H9 (cell line): ENCODE measurements at places on chromosomes 4 and X.

- no peak for DNase-seq
Measured at GRCh38 chr4:41287005-41287404, 30.3 kb downstream of the UCHL1 start.

DNA sequence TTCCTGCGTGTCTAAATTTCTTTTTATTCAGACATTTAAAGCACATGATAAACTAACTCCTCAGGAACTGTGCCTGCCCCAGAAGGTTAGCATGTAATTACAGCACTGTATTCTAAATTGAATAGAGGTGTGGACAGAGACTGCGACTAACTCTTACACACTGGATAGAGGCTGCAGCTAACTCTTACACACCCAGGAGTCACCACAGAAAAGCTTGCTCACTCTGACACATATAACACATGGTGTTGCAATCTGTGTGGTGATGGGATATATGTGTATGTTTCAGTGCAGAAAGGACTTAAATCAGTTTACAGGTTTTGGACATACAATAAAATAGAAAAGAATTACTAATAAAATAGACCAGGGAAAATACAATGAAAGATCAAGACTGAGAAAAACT is 41.5 kb downstream of the SMAD1 start:
- no peak for DNase-seq

GRCh38 chr4:150032541-150032940 is 45.7 kb upstream of the DCLK2 start:
- no peak for DNase-seq

DNA sequence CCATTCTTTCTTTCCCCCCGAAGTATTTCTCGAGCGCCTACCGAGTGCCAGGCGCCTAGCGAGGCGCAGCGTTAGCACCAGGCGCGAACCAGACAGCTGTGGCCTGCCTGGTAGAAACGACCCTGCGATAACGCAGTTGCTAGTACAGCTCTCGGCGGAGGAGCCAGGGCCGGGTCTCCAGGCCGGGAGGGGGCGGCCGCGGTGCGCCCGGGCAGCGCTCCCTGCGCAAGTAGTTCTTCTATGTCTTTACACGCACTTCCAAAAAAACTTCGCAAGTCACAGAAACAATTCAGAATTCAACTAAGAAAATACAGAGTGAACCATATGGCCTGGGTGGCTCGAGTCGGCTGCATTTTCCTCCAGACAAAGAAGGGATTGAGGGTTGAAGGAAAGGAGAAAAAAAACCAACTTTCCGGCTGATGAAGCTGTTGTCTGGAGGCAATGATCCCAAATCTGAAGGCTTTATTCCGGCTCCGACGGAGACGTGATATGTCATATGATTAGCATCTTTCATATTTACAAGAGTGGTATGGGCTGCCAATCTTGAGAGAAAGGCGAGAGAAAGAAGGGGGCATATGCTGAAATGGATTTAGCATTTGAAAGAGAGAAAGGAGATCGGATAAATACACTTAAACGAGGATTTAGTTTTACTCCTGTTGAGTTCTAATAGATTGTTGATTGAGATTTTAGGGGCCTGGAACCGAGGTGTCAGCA is 7.2 kb upstream of the NEUROG2 start:
- peak; percentile 85 for DNase-seq

DNA sequence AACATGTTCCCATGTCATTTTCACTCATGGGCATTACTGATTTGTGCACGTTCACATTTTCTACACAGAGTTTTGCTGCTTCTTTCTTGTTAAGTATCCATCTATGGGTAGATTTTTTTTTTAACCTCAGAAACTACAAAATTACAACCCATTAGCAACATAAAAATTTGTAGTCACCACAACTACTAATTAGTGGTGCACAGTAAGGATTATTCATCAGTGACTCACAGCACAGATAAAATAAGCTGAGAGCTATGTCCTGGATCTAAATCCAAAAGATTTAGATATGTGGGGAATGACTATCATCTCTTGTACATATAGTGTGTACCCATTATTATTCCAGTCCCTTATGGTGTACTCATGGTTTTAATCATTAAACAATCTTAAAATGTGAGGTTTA is 19.7 kb upstream of the AMELX start:
- no peak for DNase-seq

DNA sequence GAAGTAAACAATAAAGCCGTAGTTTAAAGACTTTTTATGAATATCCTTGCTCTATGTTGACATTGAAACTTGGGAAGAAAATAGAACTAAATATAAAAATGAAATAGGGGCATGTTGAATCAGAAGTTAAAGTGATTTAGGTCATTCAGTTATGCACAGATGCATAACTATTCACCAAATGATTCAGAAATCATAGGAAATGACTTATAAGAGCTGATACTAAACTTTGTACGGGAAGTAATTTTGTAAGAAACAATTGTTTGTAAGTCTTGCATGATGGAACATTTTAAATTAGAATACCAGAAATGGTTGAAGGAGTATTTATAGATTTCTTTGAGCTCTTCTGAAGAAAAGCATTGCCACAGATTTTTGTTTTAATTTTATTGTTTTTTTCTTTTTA is 246.5 kb downstream of the CPE start:
- no peak for DNase-seq

DNA sequence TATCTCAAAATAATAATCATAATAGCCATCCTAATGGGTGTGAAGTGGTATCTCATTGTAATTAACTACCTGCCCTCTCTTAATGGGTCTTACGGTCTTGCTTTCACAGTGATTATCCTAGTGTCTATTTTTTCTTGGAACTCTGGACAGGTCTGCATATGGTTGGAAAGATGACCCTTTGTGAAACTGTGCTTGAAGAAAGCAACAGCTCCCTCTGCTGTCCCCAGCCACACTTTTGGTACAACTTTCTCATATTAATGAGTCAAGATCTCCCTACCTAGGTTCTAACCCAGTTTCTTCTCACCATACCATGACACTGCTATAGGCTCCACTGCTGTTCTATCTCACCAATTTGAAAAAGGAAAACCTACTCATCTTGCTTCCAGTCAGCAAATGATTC is 2.4 kb downstream of the TFDP3 start:
- DNase-seq, result no peak

DNA sequence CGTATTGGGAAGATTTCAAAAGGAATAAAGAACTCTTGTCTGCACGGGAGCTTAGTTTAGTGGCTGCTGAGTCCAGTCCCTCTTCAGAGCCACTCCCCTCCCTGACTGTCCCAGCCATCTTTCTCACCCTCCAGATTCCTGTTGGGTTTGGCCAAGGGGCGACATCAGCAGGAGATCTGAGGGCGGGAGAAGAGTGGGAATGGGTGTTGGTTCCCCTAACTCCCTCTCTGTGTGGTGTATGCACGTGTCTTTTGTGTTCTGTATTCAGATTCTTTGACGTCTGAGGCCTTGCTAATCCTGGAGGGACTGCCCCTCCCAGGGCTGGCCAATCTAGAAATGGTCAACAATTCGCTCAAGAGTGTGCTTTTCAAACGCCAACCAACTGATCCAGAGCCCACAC is 37.4 kb downstream of the CYTL1 start:
- DNase-seq, result no peak

DNA sequence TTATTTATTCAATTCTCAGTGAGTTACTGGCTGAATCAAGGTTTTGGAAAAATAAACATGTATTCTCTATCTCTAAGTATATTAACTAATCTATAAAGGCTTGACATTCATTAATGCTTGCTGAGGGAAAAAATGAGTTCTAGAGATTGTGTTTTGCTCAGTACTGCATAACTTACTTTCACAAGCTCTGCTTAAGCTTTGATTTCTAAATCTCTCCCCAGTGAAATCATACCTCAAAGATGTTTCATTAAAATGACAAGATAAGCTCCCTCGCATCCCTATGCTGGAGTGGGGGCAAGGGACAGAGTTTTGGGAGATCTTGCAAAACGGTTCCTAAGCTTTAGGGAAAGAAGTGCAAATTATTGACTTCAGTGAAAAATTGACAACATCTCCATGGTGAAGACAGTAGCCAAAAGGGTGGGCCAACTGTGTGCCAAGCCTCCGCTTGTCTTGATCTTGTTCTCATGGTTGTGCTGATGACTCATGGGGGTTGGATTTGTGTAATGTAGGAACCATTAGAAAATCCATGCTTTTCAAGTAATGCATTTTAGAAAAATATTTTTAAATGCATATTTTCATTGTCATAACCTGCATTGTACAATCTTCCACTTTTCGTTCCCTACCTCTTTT is 521.4 kb downstream of the RPA4 start:
- DNase-seq, result no peak

- no peak for DNase-seq
Measured at GRCh38 chrX:5015451-5015850, 1213.2 kb downstream of the NLGN4X start.

GRCh38 chr4:150862829-150863228 is 152.3 kb downstream of the LRBA start:
- no peak for DNase-seq

DNA sequence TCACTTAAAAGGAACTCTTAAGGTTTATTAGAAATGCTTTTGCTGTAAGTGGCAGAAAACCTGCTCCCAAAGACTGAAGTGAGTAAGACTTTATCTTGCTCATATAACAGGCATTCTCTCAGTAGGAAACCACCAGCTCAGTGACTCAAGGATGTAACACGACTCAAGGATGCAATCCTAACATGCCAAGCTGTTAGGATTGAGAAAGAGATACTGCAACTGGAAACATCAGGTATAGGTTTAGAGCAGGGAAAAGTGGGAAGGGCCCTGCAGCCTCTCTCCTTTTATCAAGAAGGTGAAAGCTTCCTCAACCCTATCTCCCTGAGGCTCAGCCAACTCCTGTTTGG is 11.9 kb upstream of the SLC9A7 start:
- no peak for DNase-seq

- DNase-seq, result no peak
Measured at GRCh38 chr4:76499461-76499860, 64.4 kb downstream of the SHROOM3 start.

- DNase-seq, result no peak
Measured at GRCh38 chr4:141912831-141913230, 276.4 kb downstream of the IL15 start.

DNA sequence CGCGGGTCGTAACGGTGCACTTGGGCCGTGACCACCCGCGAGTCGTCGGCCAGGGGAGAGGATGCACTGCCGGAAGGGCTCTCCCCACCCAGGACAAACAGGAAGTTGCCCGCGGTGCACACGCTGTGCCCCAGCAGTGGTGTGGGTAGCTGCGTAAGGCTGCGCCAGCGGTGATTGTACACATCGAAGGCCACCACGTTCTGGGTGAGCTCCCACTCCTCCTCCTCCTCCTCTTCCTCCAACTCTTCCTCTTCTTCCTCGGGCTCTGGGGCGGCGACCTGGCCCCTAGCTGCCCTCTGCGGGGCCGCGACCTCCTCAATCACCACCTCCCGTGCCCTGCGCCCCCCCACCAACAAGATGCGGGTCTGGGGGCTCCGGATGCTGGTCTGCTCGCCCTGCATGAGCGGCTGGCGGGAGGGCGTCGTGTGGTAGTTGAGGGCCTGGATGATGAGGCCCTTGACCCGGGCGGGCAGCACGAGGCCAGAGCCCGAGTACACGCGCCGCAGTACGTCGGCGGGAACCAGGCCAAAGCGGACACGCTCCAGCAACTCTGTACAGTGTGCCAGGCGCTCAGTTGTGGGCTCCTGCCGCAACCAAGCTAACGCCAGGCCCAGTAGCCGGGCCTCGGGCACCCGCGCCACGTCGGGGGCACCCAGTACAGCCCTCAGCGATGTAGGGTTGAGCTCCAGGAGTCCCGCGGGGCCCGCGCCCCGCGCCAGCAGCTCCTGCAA is 1.4 kb downstream of the KLHL34 start:
- no peak for DNase-seq

- DNase-seq, result no peak
Measured at GRCh38 chr4:21554500-21554899, 394.1 kb downstream of the KCNIP4 start.

DNA sequence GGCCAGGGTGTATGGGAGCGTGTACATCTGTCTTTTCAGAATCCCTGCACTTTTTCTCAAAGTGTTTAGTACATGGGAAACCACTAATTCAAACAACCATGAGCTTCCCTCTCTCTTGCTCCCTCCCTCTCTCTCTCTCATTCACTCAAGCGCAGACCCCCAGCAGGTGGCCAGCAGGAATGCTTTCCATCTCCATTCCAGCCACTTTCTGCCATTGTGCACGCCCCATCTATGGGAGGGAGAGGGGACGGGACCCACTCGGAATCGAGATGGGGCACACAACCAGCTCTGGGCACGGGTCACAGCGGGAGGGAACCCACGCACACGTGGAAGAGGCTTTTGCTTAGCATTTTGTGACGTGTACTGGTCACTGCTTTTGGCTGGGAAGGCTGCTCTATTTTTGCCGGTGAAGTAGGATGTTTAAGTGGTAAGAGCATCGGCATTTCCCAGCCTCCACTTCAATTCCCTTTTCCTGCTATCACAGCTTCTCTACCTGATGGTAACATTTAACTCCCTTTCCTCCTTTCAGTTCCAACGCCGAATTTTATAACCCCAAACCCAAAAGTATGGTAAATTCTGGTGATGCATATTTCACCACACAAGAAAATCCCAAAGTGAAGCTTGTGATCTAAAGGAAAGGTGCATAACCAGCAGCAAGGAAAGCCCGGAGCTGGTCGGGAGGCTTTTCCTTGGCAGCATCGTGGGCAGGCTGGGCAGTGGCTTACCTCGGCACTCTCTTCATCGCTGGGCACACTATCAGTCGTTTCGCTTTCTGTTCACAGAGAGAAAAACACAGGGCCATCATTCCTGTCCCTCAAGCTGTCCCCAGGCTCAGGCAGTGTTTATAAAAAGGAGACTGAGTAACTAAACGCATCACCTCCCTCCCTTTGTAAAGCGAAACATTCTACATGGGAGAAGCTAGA is 84.1 kb downstream of the IRF2 start:
- peak; percentile 63 for DNase-seq

DNA sequence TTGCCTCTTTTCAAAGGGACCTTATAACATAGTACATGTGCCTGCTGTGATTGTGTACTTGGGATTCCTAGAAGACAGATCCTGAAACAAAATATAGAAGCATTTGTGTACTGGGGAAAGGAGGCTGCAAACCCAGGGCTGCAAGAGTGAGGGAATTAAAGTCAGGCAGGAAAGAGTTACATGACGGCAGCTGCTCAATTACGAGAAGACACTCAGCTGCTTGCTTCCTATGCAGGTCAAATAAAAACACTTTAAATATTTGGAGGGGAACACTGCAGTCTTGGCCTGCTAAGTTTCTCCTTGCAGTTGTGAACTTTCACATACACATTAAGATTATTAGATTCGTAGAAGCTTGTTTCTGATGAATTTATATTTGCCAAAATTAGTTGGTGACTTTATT is 191.9 kb upstream of the CXCL13 start:
- no peak for DNase-seq

GRCh38 chr4:87121341-87122065 is 98.9 kb downstream of the KLHL8 start:
- no peak for DNase-seq

DNA sequence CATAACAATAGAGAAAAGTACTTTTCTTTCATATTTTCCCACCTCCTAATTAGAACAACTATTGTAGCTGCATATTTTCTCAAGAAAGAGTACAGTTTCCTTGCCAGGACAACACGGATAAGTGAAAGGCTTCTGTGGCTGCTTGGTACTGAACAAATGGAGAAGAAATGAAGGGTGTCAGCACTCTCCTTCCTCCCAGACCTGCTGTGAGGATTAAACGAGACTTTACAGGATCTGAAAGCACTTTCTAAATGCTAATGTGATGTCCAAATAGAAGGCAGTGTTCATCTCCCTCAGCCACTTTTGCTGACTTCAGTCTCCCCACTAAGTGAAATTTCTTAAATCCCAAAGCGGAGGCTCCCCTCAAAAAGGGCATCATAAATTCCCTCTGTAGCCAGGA is 13.9 kb downstream of the NIPAL1 start:
- no peak for DNase-seq
